ENCODE measurements at places on chromosomes 2 and 18.

DNA sequence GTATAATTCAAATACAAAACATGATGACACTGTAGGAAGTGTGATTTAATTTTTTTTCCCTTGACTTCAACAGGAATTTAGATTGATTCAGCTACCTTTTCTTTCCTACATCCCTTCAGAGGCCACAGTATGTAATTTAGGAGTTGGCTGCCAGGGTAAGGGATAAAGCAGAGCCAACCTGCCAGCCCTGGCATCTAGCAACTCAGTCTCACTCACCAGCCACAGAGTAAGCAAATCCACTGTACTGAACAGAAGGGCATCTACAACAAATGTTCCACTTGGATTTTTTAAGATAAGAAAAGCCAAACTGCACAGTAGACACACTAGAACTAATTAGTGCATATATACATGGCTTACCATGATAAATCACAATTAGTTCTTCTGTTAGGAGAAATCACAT lies 54.3 kb upstream of the PEX13 start:
- no peak for DNase-seq

GRCh38 chr2:110997331-110998045 lies 123.2 kb upstream of the BCL2L11 start:
- DNase-seq: no peak

GRCh38 chr18:48948112-48949049 lies 2.4 kb downstream of the SMAD7 start:
- no peak for DNase-seq

- DNase-seq: no peak
These were observed 156.6 kb downstream of the DOK6 start for GRCh38 chr18:69557282-69557681.

- peak; percentile 66 for DNase-seq
These were observed 33.1 kb upstream of the YPEL5 start for GRCh38 chr2:30113617-30114293.

- no peak for DNase-seq
These were observed 416.3 kb downstream of the LRP1B start for GRCh38 chr2:141714496-141714895.

Measured in skeletal muscle cell (primary cell).